ENCODE measurements at places on chromosomes 2 and 18.
A peak's percentile ranks its signal among the peaks of the same experiment; 100 is the strongest.

DNA sequence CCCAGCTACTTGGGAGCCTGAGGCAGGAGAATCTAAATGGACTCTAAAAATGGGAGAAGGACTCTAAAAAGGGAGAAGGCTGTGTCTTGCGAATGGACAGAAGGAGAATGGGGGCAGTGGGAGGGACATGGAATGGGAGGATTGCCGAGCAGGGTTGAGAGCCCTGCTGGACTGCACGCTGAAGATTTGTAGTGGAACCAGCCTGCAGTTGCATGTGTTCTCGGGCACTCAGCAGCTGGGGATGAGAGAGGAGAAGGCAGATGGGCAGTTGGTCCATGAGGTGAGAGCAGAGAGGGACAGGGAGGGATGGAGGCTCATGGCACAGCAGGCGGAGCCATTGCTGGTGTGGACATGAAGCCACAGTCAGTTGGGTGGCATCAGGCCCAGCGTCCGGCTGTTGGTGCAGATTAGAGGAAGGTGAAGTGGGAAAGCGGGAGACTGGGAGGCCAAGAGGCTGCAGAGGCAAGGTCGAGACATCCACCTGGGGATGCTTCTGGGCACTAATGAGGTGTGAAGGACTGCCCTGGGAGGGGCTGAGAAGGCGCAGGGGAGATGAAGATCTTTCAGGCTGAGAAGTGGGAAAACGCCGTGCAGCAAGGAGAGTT lies 40.7 kb downstream of the DCDC2C start:
- DNase-seq: no peak

DNA sequence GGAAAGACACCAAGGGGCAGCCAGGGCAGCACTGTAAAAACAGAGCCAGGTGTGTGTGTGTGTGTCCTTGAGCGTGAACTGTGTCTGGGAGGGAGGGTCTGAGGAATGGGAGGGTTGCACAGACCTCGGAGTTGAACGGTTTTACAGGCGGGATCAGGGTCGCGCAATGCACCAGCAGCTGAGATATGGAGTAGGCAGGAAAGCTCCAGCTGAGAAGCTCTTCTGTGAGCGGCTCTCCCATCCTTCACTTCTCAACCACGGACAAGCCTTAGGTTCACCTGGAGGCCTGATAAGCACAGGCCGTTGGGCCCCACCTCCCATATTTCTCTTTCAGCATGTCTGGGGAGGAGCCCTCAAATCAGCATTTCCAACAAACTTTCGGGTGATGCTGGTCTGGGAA lies 12.1 kb downstream of the SERTAD2 start:
- DNase-seq: no peak

- DNase-seq: no peak
Measured at GRCh38 chr2:210172219-210172575, 988 bp upstream of the KANSL1L start.

GRCh38 chr18:32297579-32298170 lies 107.8 kb downstream of the MEP1B start:
- DNase-seq: no peak

DNA sequence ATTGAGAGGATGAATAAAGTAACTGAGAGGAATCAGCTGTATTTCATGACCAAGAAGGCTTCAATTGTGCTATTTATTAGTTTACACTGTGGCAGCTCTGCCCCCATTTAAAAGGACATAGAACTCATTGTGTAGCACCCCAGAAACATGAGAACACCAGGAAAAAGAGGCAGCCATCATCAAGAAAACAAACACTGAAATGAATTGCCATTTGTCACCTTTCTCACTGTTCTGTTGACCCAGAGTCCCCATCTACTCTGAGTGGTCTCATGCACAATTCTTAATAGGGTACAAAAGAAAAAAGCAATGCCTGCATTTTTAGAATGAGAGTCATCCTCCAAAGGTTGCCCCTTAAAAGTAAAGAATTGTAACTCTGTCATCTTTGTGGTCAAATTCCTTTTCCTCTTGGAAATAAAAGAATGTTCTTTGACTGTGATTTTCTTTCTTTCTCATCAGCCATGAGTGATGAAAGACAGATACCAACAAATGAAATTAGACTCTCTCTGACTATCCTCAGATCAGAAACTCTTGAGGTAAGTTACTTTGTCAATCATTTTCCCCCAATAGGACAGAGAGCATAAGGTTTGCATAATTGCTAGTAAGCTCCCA lies 1941.9 kb upstream of the PIK3C3 start:
- DNase-seq: no peak

DNA sequence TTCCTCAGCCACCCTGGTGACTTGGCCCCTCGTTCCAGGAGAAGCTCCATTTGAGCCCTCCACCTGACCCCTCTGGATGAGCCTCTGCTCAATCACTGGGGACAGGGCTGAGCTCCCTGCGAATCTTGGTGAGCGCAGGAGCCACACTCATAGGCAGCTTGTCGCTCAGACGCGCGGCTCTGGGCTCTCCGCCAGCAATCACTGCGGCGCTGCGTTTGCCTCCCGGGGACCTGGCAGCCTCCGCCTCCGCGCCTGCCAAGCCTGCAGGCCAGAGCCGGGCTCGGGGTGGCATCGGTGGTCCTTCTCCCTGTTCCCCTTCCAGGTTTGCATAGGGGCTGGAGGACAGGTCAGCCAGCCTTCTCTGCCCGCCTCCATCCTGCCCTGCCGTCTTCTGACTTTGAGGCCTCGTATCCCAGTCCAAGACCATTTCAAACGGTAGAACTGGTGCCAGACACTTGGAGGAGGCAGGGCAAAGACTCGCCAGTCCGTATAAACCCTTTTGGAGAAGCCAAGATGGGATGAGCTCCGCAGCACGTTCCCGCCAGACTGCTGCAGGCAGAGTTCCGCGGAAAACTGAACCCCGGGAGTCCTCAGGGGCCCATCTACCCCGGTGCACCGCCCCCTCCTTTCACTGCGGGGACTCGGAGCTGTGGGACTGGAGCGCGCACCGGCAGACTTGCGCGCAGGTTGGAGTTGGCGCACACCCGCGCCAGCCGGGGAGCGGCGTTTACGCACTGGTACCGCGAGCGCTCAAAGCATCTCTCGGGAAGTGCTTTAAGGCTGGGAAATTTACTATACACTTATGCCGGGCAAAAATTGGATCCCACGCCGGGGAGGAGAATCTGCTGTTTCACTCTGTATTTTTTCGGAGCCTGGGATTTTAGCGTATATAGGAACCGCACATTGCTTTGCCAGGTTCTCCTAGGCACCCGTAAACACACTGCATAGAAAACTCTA lies 1.1 kb upstream of the TACR1 start:
- DNase-seq: no peak

GRCh38 chr2:10097352-10098148 lies 17.3 kb upstream of the CYS1 start:
- peak; percentile 72 for DNase-seq

DNA sequence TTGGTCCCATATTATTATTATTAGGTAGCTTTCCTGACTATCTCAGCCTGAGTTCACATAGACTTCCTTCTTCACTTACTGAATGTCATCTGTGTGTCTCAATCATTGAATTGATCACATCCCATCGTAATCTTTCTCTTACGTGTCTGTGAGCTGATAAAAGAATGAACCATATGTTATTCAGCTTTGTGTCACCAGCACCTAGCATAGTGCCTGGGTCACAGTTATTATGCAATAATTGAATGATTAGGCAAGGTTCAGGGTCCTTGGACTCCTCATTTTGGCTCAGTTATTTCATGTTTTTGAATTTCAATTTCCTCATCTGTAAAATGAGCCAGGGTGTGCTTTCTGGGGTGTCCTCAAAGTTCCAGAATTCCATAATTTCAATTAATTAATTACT lies 107.2 kb downstream of the ZEB2 start:
- no peak for DNase-seq

DNA sequence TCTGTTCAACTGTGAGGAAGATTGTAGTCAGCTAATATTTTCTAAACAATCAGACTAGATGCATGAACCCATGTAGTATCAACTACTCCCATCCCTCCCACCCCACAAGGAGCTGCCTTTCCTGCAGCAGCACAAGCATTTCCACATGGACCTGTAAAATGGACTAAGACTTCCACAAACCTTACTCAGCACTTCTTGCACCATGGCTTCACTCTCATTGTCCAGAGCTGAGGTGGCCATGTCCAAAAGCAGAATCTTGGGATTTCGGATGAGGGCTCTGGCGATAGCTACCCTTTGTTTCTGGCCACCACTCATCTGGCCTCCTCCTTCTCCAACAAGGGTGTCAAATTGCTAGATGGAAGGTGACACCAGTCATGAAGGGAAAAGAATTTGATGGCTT lies 61.3 kb downstream of the ABCB11 start:
- DNase-seq: peak; percentile 20

DNA sequence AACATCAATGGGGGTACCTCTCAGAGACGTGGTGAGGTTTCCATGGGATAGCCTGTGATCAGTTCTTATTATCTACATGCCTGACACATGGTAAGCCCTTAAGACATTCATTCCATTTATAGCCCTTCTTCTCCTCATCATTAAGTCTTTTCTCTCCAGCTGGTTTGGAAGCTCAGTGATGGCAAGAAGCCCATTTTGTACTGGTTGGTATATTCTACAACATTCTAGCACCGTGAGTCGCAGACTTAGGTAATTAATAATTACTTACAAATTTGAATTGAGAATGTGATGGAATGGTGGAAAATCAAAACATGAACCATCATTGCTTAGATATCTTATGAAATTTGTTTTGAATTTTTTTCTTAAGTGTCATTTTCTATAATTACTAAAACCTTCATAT lies 472.6 kb downstream of the DLGAP1 start:
- DNase-seq: no peak

- no peak for DNase-seq
Measured at GRCh38 chr18:54503131-54503894, 87.7 kb upstream of the DYNAP start.

DNA sequence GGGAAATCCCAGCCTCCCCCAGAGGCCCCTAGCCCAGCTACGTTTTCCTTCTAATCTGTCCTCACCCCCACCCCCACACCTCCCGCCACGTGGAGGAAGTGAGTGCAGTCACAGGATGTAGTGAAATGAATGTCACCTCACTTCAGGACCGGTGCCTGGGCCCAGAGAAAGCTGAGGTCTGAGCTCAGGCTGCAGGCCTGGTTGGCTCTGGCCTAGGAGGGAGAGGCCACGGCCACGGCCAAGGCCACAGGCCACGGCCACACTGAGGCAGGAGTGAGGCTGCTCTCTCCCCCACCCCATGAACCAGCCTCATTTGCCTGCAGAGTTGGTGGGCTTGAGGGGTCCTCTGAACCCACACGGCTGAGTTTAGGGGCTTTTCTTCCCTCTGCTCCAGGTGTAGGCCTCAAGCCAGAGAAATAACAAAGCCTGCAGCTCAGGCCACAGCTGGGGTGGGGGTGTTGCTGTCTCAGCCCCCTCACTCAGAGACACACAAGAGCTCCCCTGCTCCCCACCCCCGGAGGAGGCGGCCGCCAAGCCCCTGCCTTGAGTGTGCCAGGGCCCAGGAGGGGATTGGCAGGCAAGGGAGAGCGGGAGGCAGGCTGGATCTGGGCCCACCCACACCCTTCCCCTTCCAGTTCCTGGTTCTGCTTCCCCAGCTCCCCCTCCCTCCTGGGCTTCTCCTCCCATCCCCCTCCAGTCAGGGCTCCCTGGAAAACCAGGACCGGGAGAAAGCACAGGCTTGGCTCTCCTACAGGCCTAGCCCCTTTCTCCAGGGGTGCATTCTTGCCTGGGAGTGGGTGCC lies 27.0 kb downstream of the DNMT3A start:
- peak; percentile 82 for DNase-seq

DNA sequence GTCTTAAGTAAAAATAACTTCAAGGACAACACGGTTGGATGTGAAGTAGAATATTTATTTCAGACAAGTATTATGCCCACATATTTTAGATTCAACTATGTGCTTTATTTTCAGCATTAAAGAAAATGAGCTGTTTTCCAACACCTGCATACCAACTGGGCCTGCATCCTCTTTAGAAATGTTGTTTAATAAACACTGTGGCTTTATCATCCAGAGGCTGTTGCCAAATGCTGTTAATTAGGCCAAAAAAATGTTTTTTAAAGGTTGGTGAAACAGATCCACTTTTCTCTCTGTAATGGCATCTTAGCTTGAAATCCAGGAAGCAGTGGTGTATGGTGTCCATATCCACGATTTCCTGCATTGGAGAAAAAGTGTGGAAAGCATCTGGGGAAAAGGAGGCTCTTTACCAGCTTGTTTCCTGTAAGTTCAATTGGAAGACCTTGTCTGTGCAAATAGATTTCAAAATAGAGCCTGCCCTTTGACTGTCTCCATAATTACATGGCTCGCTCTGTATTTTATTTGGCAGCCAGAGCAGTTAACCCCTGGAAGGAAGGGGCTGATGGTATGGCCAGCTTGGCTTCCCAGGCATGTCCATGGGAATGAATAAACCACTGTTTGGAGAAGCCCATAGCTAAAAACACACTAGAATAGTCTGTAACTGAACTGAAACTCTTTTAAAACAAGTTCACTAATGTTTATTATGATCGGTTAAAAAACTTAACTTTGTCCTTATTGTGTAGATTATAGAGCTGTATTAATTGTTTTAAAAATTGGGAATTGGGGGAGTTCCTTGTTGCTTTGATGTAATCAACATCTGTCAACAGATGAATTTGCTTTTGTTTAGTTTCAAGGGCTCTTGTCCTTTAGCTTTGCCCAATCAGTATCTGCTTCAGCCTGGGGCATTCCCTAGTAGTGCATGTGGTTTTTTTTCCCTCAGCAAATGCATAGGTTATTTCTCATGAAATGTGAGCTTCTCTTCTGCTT lies 33.0 kb upstream of the DLX1 start:
- no peak for DNase-seq

DNA sequence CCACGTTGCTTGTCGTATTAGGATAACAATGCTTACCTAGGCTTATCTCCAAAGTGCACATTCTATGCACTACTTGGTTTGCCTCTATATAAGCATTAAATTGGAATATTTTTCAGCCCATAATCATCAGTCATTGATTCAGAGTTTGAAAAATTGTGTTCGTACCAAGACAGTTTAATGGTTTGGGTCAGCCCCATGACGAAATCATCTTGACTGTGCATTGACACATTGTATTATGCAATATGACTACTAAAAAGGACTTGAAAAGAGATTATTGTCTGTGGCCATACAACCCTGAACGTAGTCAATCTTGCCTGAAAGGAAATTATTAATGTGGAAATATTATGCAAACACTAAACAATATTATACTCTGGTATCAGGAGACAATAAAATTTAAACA lies 141.3 kb downstream of the EML6 start:
- DNase-seq: peak; percentile 5
